Globus pallidus (tissue), 1 donor: ENCODE measurements at places on chromosomes 11 and 22.

- no peak for DNase-seq
These were observed 90.6 kb downstream of the DSCAML1 start for GRCh38 chr11:117706322-117706814.

GRCh38 chr11:124707829-124708228 lies 31.9 kb upstream of the NRGN start:
- no peak for DNase-seq

DNA sequence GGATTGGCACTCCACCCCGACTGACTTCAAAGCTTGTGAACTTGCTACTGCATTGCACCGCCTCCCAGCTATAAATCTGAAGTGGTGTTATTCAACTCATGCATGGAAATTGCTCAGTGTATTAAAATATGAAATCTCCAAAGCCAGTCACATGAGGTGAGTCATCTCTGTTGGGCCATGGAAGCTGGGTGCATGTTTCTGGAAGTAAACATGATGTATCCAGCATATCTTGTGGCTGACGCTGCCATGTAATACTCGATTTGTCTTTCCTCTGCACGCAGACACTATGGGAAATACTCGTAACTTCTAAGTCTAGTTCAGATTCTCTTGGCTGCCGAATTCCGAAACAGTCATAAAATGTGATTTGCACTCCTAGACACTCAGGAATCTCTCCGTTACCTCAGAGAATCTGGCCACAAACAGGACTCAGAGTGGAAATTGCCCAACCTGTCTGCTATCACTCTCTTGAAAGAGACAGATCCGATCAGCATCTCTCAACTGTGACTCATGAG lies 154.9 kb upstream of the MPPED2 start:
- no peak for DNase-seq

GRCh38 chr22:21032037-21032867 lies at the start of gene SLC7A4:
TSS of gene SLC7A4 (minus strand) at chr22:21032561. CDS start at chr22:21031812, 749 bp downstream.
- DNase-seq, result no peak

- peak; percentile 58 for DNase-seq
These were observed 137.6 kb downstream of the CD44 start for GRCh38 chr11:35276396-35277145.

DNA sequence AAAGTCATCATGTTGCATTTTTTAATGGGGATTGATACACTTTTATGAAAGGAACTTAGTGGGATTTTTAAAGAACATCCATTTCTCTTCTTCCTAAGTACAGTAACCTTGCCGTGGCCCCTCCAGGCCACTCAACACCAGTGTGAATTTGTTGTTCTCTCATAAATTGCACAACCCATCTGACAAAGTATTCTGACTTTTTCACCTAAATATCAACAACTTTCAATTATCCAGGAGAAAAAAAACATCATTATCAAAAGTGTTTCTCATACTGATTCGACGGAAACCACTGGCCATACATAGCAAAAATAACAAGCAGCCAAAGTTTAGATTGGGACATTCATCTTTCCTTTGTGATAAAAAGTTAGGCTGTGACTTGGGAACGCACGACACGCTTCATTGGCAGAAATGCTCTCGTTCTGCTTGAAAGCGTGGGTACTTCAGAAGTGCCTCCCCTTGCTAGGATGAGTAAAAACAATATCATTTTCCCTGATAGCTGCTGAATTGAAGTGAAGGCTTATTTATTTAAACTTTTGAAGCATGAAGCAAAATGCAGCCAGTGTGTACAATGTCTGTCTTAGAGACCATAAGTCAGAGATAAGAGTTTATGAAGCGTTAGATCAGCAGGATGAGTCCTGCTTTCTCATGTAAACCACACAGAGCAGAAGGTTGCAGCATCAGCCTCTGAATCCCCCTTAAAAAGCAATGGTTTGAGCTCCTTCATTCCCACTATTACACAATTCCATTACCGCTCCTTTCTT lies 20.6 kb upstream of the EIF3M start:
- DNase-seq, result no peak

DNA sequence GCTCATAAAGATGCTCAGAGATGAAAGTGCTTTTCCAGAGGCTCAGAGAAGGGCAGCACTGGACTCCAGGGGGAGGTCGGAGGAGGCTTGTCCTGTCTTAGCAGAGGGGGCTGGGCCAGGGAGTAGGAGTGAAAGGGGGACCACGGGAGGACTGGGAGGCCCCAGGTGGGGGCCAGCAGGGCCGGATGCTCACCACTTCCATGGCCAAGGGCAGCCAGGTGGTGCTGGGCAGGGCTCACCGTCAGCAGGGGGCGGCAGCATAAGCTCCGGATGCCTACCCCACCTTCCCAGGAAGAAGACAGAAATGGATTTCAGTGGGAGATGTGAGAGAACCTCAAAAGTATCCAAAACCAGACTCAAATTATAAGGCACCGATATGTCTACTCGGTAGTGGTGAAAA lies 11.0 kb downstream of the RAB36 start:
- no peak for DNase-seq

DNA sequence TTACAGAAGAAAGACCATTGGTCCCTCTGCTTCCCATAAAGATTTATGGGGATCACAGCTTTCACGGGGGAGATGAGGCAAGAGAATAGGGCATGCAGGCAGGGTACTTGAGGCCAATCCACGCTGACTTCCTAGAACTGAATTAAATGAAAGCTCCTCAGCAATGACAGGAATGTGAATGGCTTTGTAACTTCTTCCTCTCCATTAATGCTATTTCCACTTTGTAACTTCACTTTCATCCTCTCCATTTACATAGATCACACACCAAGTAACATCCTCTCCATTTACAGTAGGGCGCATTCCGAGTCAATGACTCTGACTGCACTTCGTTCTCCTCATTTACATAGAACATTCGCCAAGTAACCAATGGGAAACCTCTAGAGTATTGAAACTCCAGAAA lies 89.8 kb downstream of the PIWIL4 start:
- no peak for DNase-seq

DNA sequence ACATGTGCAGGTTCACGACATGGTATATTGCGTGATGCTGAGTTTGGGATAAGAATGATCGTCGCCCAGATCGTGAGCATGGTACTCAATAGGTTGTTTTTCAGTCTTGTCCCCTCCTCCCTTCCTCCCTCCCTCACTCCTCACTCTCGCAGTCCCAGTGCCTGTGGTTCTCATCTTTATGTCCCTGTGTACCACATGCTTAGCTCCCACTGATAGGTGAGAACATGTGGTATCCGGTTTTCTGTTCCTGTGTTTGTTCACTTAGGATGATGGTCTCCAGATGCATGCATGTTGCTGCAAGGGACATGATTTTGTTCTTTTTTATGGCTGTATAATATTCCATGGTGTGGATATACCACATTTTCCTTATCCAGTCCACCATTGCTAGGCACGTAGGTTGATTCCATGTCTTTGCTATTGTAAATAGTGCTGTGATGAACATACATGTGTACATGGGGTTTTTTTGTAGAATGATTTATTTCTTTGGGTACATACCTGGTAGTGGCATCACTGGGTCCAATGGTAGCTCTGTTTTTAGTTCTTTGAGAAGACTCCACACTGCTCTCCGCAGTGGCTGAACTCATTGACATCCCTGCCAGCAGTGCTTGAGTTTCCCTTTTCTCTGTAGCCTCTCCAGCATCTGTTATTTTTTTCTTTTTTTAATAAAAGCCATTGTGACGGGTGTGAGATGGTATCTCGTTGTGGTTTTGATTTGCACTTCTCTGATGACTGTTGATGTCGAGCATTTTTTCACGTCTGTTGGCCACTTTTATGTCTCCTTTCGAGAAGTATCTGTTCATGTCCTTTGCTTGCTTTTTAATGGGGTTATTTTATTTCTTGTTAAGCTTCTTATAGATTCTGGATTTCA lies 16.4 kb downstream of the ZBED4 start:
- no peak for DNase-seq

GRCh38 chr11:31921081-31921480 lies 110.0 kb upstream of the PAX6 start:
- no peak for DNase-seq

DNA sequence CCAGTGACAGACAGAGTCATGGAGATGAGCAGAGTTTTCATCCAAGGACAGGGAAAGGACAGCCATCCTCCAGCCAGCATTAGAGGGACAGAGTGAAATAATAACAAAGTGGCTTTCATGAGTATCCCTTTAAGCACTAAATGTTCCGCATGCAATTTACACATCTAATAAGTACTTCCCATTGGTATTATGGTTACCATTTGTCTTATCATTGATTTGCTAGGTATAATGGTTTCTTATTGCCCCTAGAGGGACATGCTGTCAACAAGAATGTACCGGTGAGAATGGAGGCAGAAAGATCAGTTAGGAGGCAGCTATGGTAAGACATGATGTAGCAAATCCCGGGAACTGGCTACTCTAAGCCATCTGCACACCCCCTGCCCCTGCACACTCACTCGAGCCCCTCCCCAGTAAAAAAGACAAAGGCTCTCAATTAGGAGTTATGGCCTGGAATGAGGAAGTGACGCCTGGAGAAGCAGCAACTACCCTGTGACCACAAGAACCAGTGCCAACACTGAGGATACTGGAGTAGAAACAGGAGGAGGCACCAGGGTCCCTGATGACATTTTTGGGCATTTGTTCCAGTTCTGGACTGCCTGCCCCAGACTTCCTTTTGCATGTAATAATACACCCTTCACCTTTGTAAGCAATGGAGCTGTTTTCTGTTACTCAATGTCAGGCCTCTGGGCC lies 30.2 kb upstream of the HMGXB4 start:
- DNase-seq, result no peak

GRCh38 chr22:37229012-37229804 lies 14.9 kb downstream of the RAC2 start:
- no peak for DNase-seq

- DNase-seq, result no peak
These were observed 8.2 kb downstream of the LTO1 start for GRCh38 chr11:69666752-69667536.

DNA sequence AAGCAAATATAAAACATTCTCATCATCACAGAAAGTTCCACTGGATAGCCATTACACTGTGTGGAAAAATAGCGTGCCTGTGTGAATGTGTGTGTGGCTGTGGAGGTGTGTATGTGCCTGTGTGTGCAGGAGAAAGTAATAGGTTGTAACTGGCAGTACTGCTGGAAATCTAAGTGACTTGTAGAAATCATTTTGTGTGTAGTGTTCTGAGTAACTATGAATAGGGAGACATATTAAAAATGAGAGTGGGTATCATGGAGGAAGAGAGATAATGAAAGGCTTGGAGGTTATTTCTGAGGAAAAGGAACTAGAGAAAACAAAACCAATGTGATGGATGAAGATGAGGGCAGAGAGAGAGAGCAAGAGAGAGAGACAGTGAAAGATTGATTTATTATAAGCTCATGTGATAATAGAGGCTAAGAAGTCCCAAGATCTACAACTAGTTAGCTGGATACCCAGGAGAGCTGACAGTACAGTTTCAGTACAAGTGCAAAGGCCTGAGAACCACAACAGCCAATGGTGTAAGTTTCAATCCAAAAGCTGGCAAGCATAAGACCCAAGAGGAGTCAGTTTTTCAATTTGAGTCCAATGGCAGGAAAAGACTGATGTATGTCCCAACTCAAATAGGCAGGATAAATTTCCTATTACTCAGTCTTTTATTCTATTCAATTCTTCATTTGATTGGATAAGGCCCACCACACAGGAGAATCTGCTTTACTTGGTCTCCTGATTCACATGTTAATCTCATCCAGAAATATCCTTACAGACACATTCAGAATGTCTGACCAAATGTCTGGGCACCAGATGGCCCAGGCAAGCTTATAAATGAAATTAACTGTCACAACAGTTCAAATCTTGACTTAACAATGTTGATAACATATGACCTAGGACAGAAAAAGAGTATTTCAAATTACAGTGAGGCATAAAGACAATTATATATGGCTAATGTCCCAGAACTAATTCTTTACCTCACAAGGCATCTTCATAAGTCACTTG lies 14.9 kb downstream of the KBTBD3 start:
- no peak for DNase-seq

- DNase-seq, result no peak
These were observed 388.1 kb upstream of the API5 start for GRCh38 chr11:42923651-42924050.

GRCh38 chr11:69707176-69707575 lies 3.4 kb upstream of the FGF19 start:
- DNase-seq, result no peak

DNA sequence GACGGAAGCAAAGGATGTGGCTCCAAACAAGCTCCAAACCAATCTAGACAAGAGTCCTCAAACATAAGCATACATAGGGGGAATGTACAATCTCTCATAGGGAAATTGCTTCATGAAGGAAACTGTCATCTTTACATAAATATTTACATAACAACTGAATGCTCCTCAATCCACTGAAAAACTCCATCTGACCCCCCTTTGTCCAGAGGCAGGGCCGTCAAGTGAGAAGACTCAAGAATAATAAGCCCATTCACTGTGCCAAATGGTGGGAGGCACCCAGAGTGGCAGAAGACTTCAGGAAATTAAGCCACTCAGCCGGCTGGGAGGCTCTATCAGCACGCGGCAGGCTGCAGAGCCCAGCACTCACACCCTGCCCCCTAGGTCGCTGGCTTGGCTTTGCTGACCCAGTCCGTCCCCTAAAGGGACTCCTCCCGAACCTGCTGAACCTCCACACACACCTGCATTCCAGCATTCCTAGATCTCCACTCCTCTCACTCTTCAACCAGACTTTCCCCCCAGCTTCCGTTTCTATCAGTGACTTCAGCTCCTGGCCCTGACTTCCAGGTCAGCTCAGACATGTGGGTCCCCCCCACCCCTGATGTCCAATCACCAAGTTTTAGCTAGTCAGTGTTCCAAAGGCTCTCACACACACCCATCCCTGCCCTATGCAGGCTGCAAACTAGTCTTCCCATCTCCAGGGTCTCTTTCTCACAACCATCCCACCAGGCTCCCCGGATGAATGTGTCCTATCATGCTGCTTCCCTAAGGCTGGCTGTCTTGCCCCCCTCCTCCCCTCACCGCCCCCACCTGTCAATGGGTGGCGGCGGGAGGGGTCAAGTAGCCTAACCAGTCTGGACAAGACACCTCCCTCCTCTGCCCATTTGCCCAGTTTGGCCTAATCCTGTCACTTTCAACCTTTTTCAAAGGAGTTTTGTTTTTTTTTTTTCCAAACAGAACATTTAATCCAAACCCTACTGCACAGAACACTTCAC lies 11.3 kb downstream of the VPS37C start:
- no peak for DNase-seq

- DNase-seq, result no peak
These were observed 40.2 kb upstream of the WNT7B start for GRCh38 chr22:46017166-46017565.

DNA sequence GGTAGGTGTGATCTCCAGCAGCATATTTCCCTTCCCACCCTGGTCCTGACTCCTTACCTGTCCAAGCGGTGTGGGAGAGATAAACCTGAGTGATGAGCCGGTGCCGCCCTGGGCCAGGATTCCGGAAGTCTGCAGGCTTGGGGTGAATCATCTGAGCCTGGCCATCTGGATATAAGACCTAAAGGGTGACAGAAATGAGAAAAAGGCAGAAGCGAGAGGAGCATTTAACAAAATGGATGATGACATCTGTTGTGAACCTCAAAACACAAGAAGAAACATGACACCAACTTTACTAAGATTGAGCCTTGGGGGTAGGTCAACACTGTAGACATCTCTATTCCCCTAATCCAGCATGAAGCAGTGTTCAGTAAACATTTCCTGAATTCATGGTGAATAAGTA lies 62.8 kb downstream of the AAMDC start:
- no peak for DNase-seq
